ENCODE measurements at places on chromosomes 3 and 15.

- no peak for DNase-seq
Observed at GRCh38 chr15:68620721-68621527, 42.1 kb downstream of the CORO2B start.

DNA sequence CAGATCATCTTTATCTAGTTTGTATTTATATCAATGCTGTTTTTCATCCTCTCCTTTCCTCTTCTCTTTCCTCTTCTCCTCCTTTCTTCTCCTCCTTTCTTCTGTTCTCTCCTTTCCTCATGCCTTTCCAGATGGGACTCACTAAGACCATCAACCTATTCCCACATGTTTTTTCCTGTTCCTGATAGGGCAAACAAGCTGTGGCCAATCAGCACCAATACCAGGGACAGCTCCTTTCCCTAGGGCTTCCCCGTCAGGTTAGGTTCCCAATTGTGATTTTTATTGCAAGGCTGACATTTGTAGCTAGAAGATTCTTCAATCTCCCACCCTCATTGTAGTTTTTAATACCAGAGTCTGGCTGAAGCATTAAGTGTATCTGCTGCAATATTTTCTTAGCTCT is 76.3 kb upstream of the COL8A1 start:
- DNase-seq: no peak

DNA sequence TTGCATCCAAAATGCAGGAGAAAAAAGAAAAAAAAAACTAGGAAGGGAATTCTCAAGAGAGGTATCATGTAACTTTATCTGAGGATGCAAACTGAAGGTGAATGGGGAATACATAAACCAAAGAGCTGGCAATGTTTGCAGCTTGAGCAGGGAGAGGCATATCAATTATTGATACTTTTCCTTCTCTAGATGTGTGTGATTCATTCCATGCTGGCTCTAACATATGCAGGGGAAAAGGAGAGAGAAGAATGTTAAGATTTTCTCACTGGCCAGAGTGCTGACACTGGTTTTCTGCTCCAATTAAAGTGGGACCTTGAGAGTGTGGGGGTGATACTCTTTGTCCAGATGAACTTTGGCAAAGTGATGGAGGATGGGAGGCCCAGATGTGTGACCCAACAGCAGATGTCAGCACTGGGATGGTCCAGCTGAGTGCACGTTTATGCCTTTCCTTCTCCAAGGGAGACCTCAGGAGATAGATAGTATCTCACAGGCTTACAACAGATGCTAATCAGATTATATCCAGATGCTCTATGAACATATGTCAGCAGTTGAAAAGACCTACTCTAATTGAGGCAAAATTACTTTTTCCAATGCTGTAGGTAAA is 50.0 kb upstream of the PSMD6 start:
- DNase-seq: no peak

- DNase-seq: no peak
Observed at GRCh38 chr3:146020969-146021368, 140.0 kb downstream of the PLOD2 start.

DNA sequence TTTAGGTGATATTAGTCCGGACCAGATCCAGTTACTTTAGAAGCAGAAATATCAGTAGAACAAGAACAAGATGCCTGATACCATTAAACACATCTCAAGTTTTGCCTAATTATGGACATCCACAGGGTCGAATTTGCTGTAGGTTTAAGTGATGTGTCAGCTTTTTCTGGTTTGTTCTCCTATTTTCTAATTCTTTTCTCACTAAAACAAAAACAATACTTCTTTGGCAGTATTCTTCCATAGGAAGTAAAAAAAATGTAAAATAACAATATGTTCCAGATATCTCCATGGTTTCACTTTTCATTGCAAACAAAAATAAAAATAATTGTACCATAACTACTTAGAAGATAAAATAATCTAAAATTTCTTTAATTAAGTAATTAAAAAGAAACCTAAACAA is 265.7 kb downstream of the SHOX2 start:
- no peak for DNase-seq

- no peak for DNase-seq
Observed at GRCh38 chr15:80283531-80283930, 31.5 kb upstream of the CTXND1 start.

DNA sequence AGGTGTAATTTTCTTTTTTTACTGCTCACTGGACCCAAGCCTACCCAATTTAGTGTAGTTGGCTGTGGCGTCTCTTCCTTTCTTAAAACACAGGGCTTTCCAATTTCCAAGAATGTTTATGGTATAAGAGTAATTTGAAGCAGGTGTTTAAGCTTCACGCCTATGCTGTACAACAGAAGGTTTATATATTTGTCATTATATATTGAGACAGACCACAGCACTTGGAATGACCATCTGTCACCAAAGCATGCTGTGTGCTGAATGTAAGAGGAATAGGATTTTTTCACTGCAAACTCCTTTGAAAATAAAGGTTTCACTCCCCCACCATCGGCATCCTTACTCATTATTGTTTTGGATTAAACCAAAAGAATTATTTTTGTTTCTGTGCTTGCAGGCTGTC is 325.7 kb downstream of the OTOL1 start:
- DNase-seq: no peak

DNA sequence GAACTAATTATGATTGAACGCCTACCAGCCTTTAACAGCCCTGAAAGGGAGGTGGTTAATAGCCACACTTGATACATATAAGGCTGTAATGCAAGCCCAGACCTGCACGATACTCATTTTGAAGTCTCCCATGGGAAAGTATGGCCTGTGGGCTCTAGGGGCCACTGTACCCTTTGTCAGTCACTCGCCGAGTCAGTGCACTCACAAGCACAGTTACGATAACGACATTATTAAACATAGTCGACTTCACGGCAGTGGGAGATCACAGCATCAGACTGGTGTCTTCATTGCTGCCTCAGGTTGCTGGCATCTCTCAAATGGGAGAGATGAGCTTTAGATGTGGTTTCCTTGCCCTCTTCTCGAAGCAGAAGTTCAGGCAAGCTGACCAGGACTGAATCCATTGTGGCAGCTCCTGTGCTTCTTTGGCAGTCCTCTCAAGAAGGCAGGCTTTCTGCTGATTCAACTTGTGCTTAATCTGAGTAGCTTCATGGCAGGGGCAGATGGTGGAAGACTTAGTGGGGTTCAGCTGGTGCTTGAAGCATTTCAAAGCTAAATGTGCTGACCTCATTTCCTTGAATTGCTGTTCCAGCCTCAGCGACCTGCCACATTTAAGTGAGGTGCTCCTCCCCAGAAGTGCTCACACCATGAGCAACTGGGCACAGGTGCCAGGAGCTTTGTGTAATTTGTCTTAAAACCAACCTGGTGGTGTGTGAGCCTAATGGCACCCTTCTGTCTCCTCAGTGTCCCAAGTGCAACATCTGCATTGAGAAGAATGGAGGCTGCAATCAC is 15.8 kb upstream of the P4HTM start:
- no peak for DNase-seq

DNA sequence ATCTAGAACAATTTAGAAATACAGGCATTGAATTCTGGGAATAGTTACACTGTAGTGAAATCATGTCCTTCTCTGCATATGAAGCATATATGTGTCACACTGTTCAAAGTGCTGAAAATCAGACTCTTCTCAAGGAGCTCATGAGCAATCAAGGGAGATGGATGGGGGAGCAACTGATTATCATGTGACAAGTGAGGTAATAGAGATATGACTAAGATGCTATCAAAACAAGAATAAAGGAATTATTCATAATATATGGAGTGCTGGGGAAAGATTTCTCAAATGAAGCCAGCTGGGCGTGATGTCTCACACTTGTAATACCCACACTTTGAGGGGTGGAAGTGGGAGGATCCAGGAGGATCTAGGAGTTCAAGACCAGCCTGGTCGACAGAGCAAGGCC is 74.9 kb upstream of the CHRNB4 start:
- DNase-seq: peak; percentile 76

Data from suppressor macrophage treated with lipopolysaccharide for 4 hours (primary cell).